Stimulated activated CD8-positive, alpha-beta memory T cell treated with anti-CD3 and anti-CD28 coated beads, Interleukin-15, amount 100 ng/mL, for 4 hours (primary cell): ENCODE measurements at places on chromosomes 6 and 20.

GRCh38 chr6:13308332-13308731, 20.0 kb downstream of the TBC1D7 start:
- DNase-seq, result no peak

GRCh38 chr20:43724383-43724782, 2.4 kb downstream of the GTSF1L start:
- no peak for DNase-seq

DNA sequence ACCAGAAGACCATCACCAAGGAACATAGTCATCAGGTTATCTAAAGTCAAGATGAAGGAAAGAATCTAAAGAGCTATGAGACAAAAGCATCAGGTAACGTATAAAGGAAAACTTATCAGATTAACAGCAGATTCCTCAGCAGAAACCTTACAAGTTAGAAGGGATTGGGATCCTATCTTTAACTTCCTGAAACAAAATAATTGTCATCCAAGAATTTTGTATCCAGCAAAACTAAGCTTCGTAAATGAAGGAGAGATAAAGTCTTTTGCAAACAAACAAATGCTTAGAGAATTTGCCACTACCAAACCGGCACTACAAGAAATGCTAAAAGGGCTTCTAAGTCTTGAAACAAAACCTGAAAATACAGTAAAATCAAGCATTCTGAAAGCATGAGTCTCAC, 71.0 kb downstream of the HECA start:
- DNase-seq, result no peak

- DNase-seq, result no peak
Measured at GRCh38 chr6:109428889-109429477, 11.4 kb downstream of the PPIL6 start.

- DNase-seq, result no peak
Measured at GRCh38 chr6:108120311-108120710, 45.5 kb upstream of the NR2E1 start.

DNA sequence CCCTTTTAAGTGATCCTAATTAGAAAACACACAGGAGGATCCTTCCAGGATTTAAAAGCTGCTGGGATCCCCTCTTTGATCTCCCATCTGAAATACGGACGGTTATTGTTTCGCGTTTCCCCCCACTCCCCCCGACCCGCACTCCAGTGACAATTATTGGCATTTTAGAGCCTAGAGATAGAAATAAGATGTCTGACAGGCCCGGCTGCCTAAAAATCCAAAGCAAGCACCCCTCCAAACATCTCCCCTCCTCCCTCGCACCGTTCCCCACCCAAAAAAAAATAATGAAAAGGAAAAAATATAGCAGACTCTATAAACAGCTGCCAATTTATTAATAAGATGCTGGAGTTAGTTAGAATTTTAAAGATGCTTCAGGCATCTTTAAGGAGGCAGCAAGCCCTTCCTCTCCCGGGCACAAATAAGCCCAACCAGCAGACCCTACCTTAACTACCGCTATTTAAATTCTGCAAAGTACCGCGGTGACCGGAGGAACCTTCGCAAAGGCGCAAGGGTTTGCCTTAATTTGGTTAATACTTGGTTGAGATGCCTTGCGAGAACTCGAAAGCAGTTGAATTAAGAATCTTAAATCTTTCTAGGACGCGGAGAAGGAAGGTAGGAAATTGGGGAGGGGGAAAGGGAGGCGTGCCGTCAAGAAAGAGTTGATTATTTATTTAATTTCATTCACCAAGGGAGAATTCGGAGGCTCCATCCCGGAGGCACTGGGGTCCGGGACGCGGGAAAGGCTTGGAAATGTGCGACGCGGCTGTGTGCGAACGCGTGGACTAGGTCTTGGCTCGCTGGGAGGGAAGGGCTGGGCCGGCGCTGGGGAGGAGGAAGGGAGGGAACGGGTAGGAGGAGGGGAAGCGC, 1.5 kb upstream of the ISM1 start:
- DNase-seq, result no peak

- no peak for DNase-seq
Measured at GRCh38 chr6:44022671-44023352, 104.4 kb downstream of the MRPL14 start.

DNA sequence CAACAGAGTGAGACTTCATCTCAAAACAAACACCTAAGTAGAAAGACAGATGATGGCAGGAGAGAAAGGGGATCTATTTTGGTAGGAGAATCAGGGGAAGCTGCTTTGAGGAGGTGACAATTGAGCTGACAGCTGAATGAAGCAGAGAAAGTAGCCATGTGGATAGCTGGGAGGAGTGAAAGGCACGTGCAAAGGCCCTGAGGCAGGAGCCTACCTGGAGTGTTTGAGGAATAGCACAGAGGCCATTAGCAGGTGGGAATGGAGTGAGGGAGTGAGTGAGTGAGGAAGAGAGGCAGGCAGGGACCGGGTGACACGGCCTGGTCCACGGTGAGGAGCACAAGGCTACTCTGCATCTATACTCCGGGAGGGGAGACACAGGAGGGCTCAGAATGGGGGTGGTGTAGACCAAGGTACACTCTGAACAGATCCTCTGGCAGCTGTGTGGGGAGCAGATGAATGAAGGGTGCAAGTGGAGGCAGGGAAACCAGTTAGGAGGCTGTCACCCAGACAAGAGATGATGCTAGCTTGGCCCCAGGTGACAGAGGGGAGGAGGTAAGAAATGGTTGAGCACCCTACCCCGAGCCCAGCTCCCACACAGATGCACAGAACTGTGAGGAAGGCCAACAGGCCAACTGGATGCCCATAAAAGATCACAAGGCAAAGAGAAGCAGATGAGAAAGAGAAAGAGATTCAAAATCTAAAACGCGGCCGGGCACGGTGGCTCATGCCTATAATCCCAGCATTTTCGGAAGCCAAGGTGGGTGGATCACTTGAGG, 43.6 kb downstream of the NFATC2 start:
- DNase-seq, result no peak

DNA sequence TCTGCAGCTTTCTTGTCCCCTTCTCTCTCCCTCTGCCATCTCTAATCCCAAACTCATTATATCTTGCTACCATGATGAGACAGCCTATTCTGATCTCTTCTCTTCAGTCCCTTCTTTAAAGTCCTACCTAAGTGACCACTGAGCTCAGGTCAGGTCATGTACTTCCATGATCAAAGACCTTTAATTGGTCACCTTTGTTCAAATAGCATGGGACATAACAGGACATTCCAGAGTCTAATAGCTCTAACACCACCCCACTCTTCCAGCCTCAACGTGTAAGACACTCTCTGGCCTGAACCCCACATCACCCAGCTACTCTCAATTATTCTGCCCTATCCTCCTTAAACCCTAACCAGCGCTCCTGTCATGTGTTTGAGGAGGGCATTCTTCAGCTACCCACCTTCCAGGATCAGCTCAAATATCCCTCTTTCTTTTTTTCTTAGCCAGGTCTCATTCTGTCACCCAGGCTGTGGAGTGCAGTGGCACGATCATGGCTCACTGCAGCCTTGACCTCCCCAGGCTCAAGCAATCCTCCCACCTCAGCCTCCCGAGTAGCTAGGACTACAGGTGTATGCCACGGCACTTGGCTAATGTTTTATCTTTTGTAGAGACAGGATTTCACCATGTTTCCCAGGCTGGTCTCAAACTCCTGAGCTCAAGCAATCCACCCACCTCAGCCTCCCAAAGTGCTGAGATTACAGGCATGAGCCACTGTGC, 2.1 kb upstream of the SMLR1 start:
- DNase-seq, result no peak

- DNase-seq, result no peak
Measured at GRCh38 chr6:154536999-154537398, 26.5 kb upstream of the CNKSR3 start.

GRCh38 chr6:83167726-83168278, 25.3 kb downstream of the PGM3 start:
- DNase-seq, result no peak

DNA sequence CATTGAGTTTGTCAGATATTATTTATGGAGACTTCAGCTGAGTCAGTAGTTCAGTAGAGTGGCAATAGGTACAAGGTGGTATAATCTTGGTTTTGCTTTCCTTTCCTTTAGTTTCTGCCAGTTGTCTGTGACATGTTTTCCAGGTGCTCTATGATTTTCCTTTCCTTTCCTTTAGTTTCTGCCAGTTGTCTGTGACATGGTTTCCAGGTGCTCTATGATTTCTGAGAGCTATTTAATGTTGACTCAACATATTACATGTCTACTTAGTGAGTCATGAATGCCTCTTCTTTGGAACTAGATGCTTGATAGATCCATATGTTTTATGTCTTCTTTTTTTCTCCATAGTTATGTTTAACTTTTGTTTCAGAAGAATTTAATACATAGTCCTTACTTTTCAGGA, 186.4 kb upstream of the DEFB112 start:
- DNase-seq, result no peak

GRCh38 chr20:25226433-25227316, 21.2 kb upstream of the PYGB start:
- no peak for DNase-seq

DNA sequence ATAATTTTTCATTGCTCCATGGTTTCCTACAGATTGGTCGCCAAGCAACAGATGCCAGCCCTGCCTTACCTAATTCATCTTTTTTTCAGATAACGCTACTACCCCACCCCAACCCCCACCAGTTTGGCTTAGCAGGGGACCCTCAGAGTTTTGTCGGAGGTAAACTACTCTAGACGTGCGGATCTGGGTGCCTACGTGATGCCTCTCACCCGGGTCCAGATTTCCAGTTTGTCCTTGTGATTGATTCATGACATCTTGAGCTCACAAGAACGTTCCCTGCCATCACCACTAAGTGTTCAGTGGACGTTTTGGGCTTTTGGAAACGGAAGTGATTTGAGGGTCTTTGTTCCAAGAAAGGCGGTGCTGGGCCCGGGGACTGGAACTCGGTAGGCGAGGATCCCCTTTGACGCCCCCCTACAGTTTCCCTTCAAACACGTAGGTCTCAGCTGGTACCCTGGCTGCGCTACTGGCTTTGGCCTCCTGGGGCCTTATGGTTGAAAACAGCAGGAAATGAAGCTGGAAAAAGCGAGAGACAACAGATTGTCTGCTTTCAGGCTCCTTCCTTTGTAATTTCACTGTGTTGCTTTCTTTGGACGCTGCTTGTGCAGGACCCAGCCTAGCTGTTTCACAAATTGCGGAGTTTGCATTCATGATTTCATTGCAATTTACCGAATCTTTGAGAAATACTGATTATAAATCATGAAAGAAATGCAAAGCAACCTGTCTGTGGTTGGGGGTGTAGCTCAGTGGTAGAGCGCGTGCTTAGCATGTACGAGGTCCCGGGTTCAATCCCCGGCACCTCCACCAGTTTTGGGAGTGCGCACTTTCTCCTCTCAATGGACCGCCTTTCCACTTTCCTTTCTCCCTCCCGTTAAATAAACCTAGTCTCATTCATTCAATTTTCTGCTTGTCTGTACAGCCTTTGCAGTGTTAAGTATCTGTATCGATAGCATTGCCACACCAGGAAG, 81.0 kb downstream of the GPX5 start:
- no peak for DNase-seq

GRCh38 chr6:152375197-152375596, 262.0 kb downstream of the SYNE1 start:
- no peak for DNase-seq

DNA sequence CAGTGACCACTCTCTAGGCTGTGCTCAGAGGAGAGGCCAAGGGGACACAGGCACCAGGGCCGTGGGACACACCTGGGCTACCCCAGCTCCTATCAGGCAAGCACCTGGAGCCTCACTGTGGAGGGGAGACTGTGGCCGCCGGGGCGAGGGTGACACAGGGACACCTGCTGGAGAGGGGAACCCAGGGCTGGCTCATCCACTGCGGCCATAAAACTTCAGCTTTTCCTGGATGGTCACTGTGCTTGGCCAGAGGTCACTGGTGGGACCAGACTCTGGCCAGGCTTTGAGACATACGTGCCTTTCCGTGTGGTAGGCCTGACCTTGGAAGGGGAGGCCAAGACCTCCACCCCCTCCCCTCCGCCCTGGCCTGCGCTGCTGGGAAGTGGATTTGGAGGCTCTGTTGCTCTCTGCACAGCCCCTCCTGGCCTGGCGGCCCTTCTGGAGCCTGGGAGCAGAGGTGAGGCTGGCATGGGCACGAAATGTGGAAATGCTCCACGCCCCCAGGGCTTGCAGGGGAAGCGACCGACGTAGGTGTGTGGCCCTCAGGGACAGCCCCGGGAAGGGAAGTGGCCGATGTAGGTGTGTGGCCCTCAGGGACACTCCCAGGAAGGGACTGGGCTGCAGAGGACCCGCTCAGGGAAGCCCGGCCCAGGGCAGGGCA, 42.9 kb upstream of the BHLHE23 start:
- no peak for DNase-seq

- DNase-seq, result no peak
Measured at GRCh38 chr6:27476090-27476489, 3.2 kb upstream of the ZNF184 start.

DNA sequence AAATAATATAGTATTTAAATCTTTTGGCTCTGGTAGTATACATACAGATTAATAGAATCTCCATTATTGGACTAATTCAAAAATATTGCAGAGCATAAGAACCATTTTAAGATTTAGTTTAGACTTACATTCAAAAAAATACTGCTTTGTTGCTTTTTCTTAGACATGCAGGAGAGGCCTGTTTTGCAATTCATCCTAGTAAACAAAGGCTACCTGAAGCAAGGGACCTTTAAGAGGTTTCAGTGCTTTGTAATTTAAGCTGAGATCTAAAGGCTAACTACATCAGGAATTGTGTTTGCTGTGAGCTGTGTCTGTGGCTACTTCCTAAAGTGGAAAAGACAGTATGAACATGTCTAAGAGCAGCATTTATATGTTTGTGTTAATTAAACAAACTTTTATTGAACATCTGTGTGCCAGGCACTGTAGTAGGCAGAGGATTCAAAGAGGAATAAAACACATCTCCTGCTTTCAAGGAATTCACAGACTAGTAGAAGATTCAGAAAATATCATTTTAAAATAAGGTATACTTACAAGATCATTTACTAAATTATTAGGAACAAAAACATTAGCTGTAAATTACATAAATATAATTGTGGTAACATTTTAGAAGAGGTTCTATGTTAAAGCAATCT, 29.1 kb upstream of the CALHM6 start:
- no peak for DNase-seq

GRCh38 chr20:5400164-5400762, 83.5 kb upstream of the PROKR2 start:
- no peak for DNase-seq

- DNase-seq, result no peak
Measured at GRCh38 chr6:30876039-30876730, 8.1 kb upstream of the DDR1 start.

- no peak for DNase-seq
Measured at GRCh38 chr6:80938131-80938530, 814.4 kb downstream of the TENT5A start.

DNA sequence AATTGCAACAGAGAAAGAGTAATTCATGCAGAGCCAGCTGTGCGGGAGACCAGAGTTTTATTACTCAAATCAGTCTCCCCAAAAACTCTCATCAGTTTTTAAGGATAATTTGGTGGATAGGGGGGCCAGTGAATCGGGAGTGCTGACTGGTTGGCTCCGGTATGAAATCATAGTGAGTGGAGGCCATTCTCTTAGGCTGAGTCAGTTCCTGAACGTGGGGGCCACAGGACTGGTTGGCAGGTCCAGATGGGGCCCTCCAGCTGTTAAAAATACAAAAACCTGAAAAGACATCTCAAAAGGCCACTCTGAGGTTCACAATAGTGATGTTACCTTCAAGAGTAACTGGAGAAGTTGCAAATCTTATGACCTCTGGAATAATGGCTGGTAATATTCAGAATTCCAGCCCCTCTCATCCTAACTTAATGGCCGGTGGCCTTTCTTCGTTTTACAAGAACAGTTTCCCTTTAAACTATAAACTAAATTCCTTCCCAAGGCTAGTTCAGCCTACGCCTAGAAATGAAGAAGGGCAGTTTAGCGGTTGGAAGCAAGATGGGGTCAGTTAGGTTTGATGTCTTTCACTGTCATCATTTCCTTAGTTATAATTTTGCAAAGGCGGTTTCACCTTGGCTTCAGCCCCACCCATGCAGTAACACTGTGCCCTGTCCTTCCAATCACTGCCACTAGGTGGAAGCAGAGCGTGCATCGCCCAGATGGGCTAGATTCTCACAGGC, 6.8 kb upstream of the MICA start:
- DNase-seq, result peak; percentile 82
